ENCODE measurements at places on chromosomes 16 and 17.

- no peak for DNase-seq
Observed at GRCh38 chr17:35170968-35171771, 23.0 kb downstream of the SLC35G3 start.

DNA sequence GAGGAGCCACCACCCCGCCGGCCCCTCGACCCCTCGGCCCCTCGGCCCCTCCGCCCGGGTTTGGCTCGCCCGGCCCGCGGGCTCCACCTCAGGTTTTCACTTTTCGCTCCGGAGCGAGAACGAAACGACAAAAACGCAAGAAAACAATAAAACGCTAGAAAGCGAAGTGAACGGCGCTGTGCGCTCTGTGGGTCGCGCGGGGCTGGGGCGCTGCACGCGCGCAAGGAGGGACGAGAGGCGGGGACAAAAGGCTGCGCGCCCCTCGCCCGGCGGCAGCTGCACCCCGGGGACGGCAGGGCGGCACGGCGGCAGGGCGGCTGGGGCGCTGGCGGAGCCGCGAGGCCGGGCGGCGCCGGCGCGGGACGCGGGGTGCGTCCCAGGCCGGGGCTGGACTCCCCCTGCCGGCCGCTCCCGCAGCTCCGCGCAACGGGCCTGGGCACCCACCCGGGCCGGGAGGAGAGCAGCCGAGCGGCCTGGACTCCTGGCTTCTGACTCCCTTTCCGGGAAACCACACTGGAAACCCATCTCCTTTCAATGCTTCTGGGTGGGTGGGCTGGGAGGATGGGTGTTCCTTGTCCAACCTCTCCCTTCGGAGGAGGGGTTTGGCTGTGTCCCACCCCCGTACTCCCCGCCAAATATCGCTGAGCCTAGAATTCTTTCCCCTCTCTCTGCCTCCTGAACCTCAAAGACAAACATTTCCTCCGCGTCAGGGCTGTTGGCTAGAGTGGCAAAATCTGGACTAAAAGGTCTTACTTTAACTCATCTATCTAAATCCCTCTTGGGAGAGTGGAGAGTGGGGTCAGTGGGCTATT, 9.9 kb downstream of the TBX2 start:
- DNase-seq, result peak; percentile 45

- DNase-seq, result no peak
Observed at GRCh38 chr16:75566758-75567255, 628 bp downstream of the GABARAPL2 start.

DNA sequence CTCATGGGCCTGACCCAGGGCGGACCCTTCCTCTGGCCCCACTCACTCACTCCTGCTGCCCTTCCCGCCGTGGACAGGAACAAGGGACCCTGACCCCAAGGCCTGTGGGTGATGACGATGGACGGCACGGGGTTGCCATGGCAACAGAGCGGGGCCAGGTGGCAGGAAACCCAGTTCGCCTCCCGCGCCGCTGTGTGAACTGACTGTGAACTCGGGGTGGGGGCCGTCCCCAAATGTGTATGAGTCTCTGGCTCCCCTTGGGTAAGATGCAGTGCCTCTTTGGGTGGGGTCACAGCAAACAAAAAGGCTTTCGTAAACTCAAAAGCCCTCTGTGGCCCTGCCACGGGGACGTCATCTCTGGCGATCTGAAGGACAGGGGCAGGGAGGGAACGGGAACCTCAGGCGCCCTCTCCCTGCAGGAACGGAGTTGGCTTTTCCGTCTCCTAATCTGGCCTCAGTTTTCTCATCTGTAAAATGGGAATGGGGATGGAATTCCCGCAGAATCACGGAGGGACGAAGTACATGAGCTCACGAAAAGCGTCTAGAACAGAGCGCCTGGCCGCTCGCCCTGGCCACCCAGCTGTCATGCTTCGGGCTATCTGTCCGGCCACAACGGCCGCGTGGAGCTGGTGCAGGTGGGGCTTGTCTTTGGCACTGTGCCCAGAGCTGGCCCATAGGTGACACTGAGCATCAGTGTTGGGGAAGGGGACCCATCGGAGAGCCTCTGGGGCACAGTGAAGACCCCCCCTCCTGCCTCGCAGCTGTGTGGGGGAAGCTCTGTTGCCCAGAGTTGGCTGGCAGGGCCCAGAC, 44.9 kb upstream of the PABPN1L start:
- DNase-seq, result no peak

- DNase-seq, result no peak
Observed at GRCh38 chr16:1800701-1801100, 7.2 kb upstream of the IGFALS start.

DNA sequence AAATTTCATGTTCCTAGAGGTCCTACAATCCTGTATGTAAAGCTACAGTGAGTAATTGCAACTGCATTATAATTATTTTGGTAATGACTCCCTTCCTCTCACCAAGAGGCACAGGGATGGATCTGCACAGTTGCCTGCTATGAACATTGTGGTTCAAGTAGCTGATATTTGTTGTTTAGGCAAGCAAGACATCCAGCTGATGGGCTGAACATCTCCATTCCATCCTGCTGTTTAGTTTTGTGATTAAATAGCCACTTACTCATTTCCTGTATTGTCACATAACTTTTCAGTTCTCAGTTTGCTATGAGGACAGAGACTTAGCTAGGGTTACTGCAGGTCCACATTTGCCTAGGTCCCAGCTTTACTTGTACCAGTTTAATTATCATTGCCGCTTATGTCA, 181.2 kb upstream of the TBX2 start:
- DNase-seq, result no peak

GRCh38 chr16:82105107-82105506, 64.9 kb downstream of the MPHOSPH6 start:
- DNase-seq, result no peak

GRCh38 chr17:80504686-80505413, 28.4 kb upstream of the NPTX1 start:
- no peak for DNase-seq

DNA sequence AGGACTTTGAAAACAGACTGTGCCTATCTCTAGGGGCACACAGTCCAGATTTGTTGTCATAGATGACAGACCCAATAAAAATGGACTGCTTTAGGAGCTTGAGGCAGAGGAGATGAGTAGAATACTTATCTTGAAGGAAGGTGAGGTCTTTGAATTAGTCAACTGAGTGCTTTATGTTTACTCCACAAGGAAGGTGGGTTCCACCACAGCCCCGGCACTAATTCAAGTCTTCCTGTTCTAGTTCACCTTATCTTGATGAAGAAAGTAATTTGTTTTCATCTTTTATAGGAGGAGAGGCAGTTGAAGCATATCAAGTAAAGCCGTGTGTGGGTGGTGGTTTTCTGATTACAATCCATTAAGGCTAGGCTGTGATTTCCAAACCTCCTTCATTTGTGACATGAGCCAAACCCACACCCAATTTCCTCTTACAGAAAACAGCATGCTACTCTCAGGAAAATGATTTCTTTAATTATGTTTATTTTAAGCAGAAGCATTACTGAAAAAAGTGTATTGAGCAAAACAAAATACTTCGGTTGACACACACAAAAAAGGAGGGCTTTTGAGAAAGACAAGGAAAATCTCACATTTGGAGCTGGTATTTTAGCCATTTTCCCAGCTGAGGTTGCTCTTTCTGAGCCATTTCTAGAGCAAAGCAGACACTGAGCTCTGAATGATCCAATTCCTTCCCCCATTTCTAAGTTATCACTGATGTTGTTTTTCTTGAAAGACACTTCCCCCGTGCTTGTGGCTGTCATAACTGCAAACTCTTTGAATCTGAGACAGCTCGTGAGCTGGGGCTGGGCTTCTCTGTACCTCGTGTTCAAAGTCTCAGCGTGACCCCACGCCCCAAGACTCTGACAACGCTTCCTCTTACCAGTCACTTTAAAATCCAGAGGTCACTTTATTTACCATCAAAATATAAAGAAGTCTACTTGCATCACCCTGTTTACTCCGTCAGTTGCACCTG, 35.4 kb downstream of the CDRT15 start:
- DNase-seq, result no peak

DNA sequence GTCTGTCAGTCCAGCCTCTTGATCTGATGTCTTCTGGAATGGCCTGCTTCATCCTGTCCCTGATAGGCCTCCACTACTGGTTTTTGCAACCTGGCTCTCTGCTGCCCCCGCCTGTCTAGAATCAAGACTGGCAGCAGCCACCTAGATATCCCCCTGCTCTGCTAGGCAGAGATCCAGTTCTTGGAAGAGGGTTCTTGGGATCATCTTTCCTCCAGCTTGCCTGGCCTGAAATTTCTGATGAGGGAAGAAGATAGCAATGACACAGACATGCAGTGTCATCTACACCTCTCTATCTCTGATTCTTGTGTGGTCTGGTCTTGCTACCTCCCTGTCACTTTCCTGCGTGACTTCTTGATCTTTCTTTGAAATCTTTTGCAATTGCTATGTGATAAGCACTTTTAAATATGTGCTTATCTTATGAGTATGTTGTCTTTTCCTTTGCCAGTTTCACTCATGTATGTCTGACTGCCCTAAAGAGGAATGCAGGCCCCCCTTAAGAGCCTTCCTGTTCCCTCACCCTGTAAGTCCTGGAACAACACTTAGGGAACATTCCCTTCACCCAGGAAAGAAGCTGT, 20.3 kb upstream of the NFATC3 start:
- peak; percentile 23 for DNase-seq

DNA sequence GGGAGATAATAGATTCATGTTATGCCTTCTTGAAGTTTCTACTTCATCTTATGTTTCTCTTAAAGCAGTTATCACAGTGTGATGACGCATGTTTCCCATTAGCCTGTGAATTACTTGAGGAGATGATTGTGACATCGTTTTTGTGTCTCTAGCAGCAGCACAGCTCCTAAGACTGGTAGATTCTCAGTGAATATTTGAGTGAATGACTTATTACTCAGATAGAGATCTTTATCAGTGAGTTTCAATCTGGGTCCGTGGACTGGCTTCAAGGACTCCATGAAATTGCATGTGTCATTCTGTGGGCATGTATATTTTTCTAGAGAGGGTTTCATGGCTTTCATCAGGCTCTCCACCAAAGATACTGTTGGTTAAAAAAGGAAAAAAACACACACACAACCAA, 29.9 kb downstream of the YPEL2 start:
- no peak for DNase-seq

DNA sequence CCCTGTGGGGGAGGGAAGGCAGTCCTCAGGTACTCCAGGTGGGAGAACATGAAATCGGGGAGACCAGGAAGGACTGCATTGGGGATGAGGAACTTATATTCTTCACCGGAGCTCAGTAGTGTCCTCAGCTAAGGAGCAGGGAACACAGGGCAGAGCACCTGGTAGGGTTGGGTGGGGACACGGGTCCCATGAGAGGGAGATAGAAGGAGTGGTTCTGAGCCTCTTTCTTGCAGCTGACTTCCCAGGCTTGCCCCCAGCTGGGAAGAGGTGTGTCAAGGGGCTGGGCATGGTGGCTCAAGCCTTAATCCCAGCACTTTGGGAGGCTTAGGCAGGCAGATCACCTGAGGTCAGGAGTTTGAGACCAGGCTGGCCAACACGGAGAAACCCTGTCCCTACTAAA, 2.1 kb downstream of the FHOD1 start:
- no peak for DNase-seq

DNA sequence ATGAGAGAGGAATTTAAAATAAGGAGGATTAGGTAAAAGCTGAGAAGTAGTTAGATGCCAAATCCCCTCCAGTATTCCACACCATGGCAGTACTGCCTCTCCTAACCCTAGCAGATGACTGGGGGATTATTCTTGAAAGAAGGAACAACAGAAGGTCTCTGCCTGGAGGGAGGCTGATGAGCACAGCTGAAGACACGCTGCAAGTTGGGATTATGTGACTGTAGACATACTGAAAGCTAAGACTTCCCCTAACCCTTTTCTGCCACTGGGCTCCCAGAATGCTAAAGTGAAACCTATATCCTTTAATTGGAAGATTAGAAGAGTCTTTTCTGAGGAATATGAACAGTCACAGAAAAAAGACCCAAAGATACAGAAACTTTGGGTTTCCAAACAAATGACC, 27.7 kb upstream of the SLC46A1 start:
- DNase-seq, result no peak

- no peak for DNase-seq
Observed at GRCh38 chr17:78196716-78197115, 9.6 kb downstream of the AFMID start.

DNA sequence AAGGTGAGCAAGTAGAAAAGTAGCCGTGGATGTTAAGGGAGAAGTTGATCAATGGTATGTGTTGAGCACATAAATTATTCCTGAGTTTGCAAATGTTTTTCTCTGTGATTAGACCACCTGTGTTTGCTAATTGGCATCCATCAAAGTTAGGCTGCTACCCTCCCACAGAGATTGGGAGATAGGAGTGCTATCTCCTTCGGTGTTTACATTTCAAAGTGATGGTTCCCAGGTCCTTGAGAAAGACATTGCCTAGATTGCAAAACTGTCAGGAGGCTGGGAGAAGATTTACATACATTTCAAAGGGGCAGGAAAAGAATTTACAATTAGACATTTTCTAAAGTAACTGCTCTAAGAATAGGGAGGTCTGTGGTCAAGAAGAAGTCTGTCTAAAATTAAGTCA, 54.3 kb upstream of the CNTNAP4 start:
- DNase-seq, result no peak

DNA sequence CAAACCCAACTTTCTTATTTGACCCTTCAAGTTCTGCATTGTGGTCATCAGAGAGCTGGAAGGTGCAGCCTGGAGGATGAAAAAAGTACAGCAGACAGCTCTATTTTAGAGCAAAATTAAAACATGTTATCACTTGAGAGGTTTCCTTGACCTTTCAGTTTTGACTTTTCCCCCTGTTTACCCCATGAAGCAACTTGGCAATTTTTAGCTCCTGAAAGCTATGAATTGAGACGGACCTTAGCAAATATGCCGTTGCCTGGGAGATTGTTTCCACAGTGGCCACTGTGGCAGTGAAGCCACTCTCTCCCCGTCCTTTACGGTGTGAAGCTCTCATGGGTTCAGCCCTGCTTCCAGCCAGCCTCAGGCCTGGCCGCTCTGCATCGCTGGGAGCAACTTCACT, 398.6 kb downstream of the CPPED1 start:
- no peak for DNase-seq

DNA sequence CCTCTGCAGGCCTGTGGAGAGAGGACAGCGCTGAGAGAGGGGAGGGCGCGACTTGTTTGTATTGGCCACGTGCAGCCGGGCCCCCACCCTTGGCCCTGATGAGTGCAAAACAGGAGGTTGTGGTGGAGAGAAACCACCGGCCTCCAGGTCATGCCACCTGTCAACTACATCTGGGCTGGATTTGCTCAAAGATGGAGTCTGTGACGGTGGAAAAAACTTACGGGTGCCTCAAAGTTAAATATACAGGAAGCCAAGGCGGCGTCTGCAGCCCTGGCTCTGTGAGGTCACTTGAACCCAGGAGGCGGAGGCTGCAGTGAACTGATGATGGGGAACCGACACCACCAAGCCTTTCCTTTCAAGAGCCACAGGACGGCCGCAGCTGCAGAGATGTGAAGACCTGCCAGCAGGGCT, 15.7 kb downstream of the C16orf74 start:
- DNase-seq, result no peak

GRCh38 chr16:81335669-81336068, 20.9 kb downstream of the GAN start:
- no peak for DNase-seq

GRCh38 chr17:73952082-73952479, 251.4 kb upstream of the RPL38 start:
- no peak for DNase-seq
